ENCODE measurements at places on chromosomes 4 and X. TPM values are rescaled to one million over a fixed set of nuclear protein-coding genes. Genes with fewer than 3 reads are reported as not detected.

GRCh38 chr4:141425124-141425523 lies 204.4 kb downstream of the ZNF330 start:
- H3K4me1 ChIP-seq = no peaks in the 10 kb centered on the region
- no peak for DNase-seq
- H3K27ac ChIP-seq = no peak overlapping the region
- H3K4me3 ChIP-seq = no peak overlapping the region

DNA sequence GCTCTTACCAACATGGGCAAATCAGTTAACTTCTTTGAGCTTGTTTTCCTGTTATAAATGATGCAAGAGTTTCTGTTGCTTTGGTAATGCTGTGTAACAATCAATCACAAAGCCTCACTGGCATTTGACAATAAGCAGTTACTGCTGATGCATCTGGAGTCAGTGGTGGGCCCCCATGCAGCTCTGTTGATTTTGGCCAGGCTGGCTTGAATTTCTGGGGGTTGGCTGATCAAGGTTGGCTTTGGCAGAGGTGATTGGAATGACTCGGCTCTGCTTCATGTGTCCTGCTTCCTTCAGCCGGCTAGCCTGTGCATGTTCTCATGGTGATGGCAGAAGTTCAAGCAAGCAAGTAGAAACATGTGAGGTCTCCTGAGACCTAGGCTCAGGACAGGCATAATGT lies 90.4 kb downstream of the PHEX start:
- H3K27me3 ChIP-seq = no peaks in the 10 kb centered on the region
- H3K27ac ChIP-seq = no peak overlapping the region
- no peak for DNase-seq
- H3K36me3 ChIP-seq = no peaks in the 10 kb centered on the region
- H3K4me3 ChIP-seq = no peak overlapping the region

The KIAA1210 gene
- not detected for total RNA-seq

The NCAPG gene
- 0.33 TPM for total RNA-seq

DNA sequence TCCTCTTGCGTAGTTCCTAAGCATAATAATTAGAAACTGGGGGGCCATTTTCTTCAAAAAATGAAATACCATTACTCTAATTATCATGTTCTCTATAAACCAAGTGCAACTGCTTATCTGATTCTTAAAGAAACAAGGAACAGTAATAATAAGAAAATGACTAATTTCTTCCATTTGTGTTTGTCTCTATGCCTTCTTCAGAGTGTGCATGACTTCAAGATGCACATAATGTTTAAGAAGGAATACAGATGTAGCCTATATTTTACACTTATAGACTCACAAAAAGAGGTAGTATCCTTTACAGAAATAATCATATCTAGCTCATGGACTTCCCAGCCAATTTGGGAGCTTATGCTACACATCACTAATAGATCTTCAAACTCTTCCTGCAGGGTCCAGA lies 131.7 kb downstream of the CHRNA9 start:
- peaks cover 25% of the 10 kb centered on the region for H3K4me1 ChIP-seq
- no peaks in the 10 kb centered on the region for H3K36me3 ChIP-seq
- no peak for DNase-seq
- H3K27ac ChIP-seq = no peak overlapping the region
- H3K4me3 ChIP-seq = no peak overlapping the region
- no peaks in the 10 kb centered on the region for H3K27me3 ChIP-seq

GRCh38 chr4:9976781-9977180 lies 44.5 kb downstream of the SLC2A9 start:
- H3K27me3 ChIP-seq = no peaks in the 10 kb centered on the region
- no peak overlapping the region for H3K4me3 ChIP-seq
- no peak overlapping the region for H3K27ac ChIP-seq
- no peaks in the 10 kb centered on the region for H3K36me3 ChIP-seq
- no peak for DNase-seq
